Stimulated activated CD8-positive, alpha-beta memory T cell treated with anti-CD3 and anti-CD28 coated beads, Interleukin-4, amount 100 ng/mL, for 1 hour (primary cell): ENCODE measurements at places on chromosomes 4 and X.

- DNase-seq, result no peak
These were observed 66.5 kb downstream of the ACOX3 start for GRCh38 chr4:8373973-8374545.

GRCh38 chr4:107619066-107619465 is 101.0 kb downstream of the PAPSS1 start:
- no peak for DNase-seq

- DNase-seq, result no peak
These were observed 12.3 kb downstream of the STARD8 start for GRCh38 chrX:68659786-68660185.

- no peak for DNase-seq
These were observed 1084.2 kb upstream of the TENM3 start for GRCh38 chr4:181158971-181159370.

GRCh38 chr4:7807351-7807921 is 132.2 kb downstream of the AFAP1 start:
- DNase-seq, result no peak

GRCh38 chr4:38308728-38309311 is 348.6 kb downstream of the PTTG2 start:
- DNase-seq, result no peak

DNA sequence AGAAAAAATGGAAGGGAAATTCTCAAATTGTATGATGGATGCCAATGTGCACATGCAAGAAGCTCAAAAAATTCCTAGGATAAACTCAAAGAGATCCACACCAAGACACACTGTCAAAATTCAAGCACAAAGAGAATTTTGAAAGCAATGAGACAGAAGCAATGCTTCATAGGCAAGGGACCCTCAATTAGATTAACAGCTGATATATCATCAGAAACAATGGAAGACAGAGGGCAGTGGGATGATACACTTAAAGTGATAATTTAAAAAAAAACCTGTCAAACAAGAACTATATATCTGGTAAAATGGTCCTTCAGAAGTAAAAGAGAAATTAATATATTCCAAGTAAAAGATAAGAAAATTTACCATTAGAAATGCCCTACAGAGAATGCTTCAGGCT is 306.3 kb upstream of the PCDH7 start:
- no peak for DNase-seq

GRCh38 chr4:19579608-19580007 is 672.1 kb upstream of the SLIT2 start:
- DNase-seq, result no peak

GRCh38 chr4:140346136-140346535 is 27.3 kb upstream of the SCOC start:
- no peak for DNase-seq

GRCh38 chr4:154491341-154492271 is at the start of gene DCHS2:
TSS of gene DCHS2 (minus strand) at chr4:154491799. CDS start at chr4:154491355, 444 bp downstream.
- DNase-seq, result no peak

GRCh38 chr4:70627620-70628019 is 924 bp upstream of the ENAM start:
- DNase-seq, result no peak

DNA sequence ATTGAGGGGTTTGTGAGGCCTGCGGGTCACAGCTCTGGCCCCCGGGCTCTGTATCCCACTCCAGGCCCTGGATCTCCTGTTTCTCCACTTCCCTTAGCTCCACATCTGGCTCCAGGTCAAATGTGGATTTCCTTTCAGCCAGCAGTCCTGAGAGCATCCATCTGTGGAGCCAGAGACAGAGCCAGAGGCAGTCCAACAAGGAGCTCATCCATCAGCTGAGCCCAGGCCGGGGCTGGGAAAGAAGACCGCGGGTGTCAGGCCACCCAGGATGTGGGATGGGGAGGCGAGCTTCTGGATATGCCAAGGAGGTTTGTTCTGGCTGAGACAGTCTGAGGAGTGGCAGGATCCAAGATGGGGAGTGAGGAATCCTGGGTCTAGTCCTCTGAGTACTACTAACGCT is 91.7 kb downstream of the EFNB1 start:
- DNase-seq, result no peak

- no peak for DNase-seq
These were observed 31.6 kb upstream of the MSN start for GRCh38 chrX:65635822-65636221.

DNA sequence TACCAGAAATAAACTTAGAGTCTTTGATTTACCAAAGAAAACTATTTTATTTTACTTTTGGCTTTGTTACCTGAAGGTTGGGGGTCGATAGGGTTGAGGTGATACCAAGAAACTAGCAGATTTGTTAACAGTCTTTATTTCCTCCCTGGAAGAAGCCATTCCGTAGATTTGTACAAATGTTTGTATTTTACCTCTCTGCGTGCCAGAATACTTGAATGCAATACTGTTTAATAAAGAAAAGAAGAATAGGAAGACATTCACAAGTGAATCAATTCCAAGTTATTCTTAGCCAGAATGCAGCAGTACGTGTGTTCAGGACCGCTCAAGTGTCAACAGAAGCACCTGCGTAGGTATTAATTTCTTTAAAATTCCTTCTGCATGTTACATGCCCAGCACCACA is 260.3 kb upstream of the TENM3 start:
- DNase-seq, result no peak

GRCh38 chr4:656436-657337 is 17.4 kb downstream of the ATP5ME start:
- DNase-seq, result no peak

GRCh38 chrX:82973646-82974045 is 534.4 kb upstream of the POU3F4 start:
- no peak for DNase-seq

DNA sequence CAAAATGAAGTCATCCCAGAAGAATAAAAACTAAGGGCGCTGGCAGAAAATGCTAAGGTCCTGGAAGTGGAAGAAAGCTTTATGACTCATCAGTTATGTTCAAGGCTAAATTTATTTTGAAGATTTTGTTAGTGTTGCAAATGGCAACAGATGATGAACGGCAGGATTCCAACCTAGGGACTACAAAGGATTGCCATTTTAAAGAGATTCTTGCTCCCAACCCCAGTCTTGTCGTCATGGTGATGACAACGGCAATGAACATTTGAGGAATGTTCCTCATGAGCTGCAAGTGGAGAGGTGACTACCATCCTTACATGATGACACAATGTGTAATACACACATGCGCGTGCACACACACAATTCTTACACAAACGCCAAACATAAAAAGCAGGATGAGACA is 54.4 kb upstream of the FTHL17 start:
- DNase-seq, result no peak
